Foreskin fibroblast (primary cell): ENCODE measurements at places on chromosomes 16 and 17.

GRCh38 chr17:80441133-80441578 is 26.2 kb downstream of the ENDOV start:
- DNase-seq, result no peak

DNA sequence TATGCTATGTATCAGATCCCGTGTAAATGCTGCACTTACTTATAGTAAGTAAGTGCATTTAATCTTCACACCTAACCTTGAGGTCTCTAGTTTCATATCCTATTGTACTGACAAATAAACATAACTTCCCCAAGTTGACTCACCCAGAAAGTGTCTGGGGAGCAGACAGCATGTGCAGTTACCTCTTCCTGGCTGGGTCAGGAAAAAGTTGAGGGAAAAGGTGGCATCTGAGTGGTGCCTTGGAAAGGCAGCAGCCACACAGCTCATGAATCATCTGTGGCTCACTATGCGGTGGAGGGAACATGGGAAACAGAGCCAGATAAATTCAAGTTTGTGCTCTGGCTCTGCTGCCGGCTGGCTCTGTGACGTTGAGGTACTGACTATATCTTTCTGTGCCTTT is 382.0 kb upstream of the DYNLRB2 start:
- DNase-seq, result peak; percentile 88

- no peak for DNase-seq
Measured at GRCh38 chr17:9016941-9017552, 4.3 kb upstream of the NTN1 start.

- peak; percentile 48 for DNase-seq
Measured at GRCh38 chr16:15494236-15494635, 59.8 kb downstream of the BMERB1 start.

DNA sequence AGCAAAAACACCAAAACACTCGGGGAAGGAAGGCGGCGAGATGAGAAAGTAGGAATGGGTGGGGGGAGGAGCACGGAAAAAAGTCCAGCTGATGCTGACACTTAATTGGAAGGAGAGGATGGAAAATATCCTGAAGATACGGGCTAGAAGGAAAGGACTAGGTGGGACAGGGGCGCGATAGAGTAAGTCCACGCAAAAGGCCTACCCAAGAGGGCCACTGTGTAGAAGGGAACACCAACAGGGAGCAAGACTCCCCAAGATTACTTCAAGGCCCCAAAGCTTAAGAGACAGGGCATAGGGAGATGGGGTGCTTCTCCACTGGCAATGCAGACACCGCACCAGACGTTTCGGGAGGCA is 736 bp downstream of the APPBP2 start:
- peak; percentile 27 for DNase-seq

DNA sequence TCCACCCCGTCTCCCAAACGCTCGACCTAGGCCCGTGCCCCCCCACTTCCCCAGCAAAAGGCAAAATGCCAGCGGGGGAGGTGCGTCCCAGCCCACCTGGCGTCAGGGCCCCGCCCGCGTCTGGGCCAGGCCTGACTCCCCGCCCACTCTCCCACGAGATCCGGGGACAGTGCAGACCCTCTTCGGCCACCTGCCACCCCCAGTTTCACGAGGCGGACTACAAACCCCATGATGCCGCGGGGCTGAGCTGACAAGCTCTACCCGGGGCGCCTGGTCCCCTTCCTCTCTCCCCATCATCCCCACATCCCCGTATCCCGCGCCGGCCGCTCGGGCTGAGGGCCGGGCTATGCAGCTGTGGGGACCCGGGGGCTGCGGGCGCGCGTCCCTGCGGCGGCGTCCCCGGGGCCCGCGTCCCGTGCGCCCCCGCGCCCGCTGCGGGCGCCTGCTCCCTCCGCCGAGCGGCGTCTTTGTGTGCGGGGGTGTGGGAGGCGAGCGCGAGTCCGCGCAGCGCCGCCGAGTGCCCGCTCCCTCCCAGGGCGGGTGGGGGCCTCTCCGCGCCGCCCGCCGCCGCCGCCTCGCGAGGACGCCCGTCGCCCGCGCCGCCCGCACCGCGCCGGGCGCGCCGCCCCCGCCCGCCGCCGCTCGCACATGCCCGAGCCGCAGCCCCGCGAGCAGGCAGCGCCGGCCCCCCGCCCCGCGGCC is at the start of gene ANKRD13B:
Gene ANKRD13B (plus strand): TSS at position 283 of the 702 bp plus-strand sequence. CDS start 490 bp downstream, outside the sequence.
- no peak for DNase-seq

DNA sequence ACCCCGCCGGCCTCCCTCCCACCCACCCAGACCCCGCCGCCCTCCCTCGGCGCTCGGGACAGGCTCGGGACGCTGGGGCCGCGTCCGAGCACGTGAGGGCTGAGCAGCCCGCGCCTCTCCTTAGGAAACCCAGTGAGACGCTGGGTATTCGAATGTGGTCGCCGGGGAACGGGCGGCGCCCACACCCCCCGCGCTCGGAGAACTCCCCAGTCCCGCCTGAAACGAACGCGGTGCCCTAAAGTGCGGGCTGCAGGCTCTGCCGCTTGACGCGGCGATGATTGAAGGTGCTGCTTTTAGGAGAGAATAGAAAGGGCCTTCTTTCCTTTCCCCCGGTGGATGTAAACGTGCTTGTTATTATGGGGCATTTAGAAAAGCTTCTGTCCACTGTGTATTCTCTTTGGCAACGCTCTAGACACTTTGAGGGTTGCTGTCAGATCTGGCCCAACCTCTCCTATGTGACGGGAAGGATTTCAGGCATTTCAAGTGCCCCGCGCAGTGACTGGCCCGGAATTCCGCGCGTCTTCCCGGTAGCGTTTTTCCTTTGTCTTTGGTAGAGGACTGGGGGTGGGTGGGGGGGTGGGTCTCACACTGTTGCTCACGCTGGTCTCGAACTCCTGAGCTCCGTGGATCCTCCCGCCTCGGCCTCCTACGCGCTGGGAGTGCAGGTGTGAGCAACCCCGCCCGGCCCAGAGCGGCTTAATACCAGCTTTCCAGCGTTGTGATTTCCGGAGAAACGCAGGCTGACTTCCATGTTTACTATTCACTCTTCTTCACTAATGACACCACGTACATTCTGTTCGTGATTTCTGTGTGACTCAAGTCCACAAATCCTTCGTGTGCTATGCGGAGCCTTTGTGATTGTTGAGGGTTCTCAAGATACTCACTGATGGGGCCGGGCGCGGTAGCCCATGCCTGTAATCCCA is 21.8 kb upstream of the FOXK2 start:
- peak; percentile 80 for DNase-seq

DNA sequence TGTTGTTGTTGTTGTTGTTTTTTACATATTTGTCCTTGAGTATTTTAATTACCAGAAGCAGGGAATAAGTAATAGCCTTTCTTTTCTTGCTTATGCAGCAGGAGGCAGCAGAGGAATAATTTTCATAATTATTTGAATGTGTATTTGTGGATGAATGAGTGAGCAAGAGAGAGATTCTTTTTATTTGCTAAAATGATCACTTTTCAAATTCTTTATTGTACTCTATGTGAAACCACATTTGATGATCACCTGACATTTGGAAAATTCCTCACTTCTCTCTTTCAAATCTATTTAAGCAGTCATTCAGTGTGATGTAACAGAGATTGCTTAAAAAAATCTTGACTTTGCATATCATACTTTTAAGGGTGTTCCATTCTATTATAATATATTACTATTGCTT is 223.6 kb downstream of the BCAS3 start:
- no peak for DNase-seq

DNA sequence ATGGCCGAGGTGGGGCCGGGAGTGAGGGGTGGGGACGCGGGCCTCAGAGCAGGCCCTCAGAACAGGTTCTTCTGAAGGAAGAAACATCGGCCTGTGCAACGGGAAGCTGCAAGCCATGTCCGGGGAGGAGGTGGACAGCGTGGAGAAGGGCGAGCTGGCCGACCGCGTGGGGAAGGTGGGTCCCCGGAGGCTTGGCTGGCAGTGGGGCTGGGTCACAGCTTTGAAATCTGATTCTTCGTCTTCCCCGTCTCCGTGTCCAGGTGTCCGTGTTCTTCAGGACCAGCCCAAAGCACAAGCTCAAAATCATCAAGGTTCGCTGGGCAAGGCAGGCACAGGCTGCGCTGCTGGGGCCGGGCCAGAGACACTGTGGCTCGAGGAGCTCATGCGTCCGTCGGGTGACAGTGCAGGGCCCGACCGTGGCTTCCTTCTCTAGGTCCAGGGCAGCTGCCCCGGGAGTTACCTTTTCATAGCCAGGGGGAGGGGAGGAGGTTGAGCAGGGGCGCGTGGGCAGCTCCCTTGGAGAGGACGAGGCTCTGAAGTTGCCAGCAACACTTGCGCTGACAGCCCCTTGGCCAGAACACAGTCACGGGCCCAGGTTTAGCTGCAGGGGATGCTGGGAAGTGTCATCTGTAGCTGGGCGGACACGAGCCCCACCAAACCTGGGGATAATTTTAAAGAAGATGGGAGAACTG is 51.3 kb downstream of the MEAK7 start:
- no peak for DNase-seq

- DNase-seq, result no peak
Measured at GRCh38 chr17:4449736-4450135, 16.0 kb downstream of the SPNS3 start.

DNA sequence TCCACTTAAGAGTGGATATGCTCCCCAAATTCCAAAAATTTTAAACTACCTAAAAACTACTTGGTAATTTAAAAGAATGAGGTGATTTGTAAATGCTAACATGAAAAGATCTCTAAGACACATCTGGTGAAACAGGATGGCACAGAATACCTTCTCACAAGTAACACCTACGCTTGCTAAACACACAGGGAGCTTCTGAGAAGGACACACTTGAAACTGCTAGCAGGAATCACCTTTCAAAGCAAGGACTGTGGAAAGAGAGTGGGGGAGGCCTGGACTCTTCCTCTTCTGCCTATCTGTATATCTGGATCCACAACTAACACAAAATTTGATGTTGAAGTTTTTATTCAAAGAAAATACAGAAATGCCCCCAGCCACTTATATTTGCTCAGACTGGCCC is 52.4 kb downstream of the CYTH1 start:
- DNase-seq, result no peak

GRCh38 chr17:9239793-9240658 is 218.7 kb downstream of the NTN1 start:
- DNase-seq, result peak; percentile 78

- peak; percentile 89 for DNase-seq
Measured at GRCh38 chr17:61574542-61575351, 16.3 kb downstream of the NACA2 start.

DNA sequence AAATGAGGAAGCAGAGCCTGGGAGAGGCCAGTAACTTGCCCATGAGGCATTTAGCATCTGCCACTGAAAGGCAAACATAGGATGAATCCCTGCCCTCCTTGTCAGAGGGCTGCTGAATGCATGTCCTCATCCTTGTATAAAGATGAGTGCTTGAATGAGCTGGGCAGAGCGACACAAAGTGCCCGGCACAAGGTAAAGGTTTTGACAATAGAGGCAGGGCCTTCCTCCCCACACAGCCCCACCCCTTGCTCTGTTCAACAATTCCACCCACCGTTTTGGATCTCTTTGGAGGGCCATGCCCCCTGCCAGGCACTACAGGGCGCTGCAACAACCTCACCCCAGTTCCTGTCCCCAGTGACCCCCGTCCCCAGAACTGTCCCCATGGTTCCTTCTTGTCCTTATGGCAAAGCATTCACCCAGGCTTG is 1.4 kb upstream of the KRT19 start:
- DNase-seq, result no peak

GRCh38 chr17:3834811-3835210 is 11.2 kb downstream of the NCBP3 start:
- no peak for DNase-seq

DNA sequence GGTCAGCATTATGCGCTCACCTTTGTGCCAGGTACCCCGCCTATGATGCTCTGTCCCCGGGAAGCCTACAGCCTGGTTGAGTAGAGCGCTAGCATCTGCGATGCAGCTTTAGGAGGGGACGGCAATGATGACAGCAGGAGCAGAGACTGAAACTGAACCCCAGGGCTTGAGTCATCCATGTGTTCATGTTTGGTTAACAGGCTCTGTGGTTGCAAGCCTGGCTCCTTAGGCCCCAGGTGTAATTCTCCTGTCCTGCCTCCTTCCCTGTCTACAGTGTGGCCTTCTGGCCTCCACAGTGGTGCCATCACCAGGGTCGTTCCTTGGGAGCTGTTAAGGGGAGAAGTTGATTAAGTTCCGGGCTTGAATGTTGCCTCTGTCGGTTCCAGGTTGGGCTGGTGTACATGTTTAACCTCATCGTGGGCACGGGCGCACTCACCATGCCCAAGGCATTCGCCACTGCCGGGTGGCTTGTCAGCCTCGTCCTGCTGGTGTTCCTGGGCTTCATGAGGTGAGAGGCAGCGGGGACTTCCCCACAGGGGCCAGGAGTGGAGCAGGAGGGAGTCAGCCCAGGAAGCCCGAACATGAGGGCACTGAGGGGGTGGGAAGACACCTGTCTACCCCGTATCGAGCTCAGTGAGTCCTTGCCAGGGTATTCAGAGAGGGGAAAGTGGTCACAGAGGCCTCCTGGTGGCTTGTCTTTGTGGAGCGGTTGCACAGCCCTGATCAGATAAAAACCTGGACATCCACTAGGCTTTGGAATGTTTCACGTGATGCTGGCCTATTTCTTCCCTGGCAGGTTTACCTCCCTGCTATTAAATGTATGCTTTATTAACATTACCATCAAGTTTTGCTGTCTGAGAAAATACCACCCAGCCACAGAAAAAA is 9.2 kb upstream of the NAT9 start:
- DNase-seq, result no peak

GRCh38 chr17:67514998-67515397 is 137.9 kb downstream of the PITPNC1 start:
- no peak for DNase-seq

DNA sequence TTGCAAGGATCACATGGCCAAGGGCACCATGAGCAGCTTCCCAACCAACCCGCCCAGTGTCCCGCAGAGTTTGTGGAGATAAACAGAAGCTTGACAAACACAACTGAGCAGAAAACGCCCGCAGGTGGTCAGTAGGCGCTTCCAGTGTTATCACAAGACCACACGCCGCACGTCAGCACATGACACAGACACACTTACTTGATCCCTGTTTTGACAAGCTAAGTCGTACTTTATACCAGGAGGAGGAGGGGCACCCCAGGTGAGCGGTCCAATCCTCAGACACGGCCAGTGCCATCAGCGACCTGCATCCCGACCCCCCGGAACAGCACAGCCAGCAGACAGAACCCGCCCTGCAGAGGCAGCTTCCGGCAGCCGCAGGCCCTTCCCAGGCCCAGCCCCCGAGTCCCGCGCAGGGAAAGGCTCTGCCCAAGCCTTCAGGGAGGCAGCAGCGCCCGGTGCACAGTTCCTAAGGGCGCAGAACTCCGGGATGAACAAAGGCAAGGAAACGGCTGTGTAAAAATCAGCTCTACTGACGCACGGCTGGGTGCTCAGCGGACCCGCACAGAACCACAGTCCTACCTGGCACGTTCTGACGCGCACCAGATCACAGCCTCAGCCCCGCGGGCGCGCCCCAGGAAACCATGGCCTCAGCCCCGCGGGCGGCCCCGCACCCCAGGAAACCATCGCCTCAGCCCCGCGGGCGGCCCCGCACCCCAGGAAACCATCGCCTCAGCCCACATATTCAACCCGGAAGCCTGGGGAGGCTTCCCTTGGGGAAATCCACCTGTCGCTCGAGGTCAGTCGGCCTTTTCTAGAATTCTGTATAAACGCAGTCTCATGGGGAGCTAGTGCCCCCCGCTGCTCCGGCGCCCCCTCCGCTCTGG is 27.8 kb downstream of the AXIN1 start:
- DNase-seq, result no peak

- DNase-seq, result peak; percentile 80
Measured at GRCh38 chr17:41521574-41522261, 3.0 kb upstream of the KRT15 start.
